ENCODE measurements at places on chromosomes 16 and 17.
A peak's percentile ranks its signal among the peaks of the same experiment; 100 is the strongest.

GRCh38 chr16:85157813-85158742 lies 45.8 kb upstream of the CIBAR2 start:
- DNase-seq, result peak; percentile 53

DNA sequence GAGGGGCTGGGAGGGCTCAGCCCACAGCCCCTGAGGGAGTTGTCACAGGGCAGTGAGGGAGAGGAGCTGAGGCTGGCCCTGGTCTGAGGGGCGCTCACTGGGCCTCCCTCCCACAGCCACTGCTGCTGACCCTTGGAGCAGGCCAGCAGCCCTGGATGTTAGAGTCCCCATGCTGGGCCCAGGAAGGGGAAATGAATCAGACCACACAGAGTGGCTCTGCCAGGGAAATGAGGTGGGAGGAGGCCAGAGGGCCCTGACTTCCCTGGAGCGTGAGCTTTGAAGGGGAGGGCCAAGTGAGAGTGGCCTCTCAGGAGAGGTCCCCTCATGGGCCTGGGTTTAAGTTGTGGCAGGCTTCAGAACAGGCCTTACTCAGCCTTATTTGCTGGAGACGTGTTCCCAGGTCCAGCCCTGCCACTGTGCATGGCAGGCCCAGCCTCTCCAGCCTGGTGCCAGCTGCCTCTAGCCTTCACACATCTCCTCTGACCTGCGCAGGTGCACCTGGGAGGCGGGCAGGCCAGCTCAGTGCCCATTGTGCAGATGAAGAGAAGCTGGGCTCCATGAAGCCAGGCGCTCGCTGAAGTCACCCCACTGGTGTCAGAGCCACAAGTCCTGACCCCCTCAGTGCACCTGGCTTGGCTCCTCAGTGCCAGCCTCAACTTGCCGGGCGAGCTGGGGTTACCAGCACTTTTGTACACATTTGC lies 15.4 kb downstream of the GPT2 start:
- no peak for DNase-seq

DNA sequence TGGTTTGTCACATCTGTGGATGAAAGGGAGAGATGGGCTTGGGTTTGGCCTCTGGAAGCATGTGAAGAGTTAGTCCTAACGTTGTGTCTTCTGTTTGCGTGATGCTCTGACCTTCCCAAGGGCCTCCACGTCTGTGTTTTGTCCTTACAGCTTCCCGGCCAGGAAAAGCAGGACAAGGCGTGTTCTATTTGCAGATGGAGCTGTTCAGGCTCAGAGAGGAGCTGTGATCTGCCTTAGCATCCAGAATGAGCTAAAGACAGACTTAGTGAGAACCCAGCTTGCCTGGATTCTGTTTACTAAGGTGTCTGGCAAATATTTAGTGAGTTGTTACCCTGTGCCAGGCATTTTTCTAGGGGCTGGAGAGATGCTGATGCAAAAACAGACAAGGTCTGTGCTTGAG lies 282.1 kb downstream of the CBLN1 start:
- no peak for DNase-seq

- DNase-seq, result no peak
Measured at GRCh38 chr16:86821895-86822294, 243.5 kb downstream of the FOXL1 start.

GRCh38 chr16:64416216-64417005 lies 705.5 kb downstream of the CDH11 start:
- no peak for DNase-seq
